ENCODE measurements at places on chromosomes 12 and 14.
A peak's percentile ranks its signal among the peaks of the same experiment; 100 is the strongest.

GRCh38 chr12:6553051-6553868, 2.6 kb downstream of the IFFO1 start:
- DNase-seq, result no peak

DNA sequence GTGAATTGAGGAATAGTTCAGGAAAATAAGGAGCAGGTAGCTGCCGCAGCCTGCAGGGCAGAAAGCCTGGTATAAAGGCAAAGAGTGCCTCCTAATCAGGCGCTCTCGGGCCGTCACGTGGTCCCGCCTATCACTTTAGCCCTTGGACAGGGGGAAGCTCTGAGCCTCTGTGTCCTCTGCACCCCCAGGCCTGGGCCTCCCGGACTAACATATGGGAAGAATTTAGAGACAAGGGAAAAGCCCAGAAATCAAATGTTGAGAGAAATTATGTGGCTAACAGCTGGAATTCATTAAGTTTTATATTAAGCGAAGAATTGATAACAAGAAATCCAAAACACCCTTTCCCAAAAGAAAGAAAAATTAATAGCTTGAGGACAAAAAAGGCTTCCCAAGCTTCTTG, 417.7 kb downstream of the ATP23 start:
- no peak for DNase-seq

- peak; percentile 28 for DNase-seq
These were observed 41.6 kb downstream of the LRRC74A start for GRCh38 chr14:76867516-76868453.

DNA sequence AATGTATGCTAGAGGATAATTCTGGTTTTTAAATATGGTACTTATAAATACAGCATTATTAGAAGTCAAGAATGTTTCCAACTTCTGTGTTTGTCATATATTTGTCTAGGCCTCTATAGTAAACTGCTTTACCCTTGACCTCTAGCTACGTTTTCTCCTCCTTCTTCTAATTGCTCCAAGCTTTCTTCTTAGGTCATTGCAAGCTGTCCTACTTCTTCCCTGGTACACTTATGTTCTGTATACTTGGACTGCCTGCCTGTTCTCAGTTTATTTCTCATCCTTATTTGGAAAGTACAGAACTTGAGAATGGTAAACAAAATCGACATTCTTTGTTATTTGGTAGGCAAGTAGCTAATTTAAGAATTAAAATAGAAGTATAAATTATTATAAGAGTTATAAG, 23.9 kb upstream of the ATP2B1 start:
- DNase-seq, result no peak

DNA sequence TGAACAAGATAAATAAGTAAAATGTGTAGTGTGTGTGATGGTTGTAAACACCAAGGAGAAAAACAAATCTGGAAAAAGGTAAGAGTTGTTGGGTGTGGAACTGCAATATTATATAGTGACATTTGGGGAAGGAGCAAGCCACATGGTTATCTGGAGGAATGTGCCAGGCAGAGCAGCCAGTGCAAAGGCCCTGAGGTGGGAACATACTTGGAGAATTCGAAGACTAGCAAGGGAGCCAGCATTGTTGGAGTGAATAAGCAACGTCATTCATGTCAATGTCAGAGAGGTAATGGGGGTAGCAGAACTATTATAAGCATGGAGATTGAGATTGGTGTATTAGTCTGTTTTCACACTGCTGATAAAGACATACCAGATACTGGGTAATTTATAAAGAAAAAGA, 241.5 kb upstream of the LHX5 start:
- DNase-seq, result no peak

GRCh38 chr14:62076825-62077605, 314.8 kb downstream of the SNAPC1 start:
- no peak for DNase-seq

DNA sequence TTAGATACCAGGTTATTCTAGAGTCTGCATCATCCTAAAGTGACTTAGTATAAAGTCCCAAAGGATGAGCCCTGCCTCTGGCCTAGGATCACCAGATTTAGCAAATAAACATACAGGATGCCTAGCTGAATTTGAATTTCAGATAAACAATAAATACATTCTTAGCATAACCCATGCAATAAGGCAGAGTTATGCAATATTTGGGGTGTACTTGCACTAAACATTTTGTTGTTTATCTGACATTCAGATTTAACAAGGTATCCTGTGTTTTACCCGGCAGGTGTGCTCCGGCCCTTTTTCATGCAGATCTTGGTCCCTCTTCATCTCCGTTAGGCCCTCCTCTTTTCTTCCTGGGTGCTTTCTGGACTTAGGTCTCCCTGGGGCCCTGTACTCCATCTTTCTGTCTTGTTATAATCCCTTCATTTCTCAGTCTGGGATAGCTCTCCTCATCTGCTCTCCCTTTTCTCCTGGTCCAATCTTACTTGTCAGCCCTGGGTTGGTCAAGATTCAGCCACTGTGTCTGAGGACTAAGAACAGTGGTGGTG, 18.1 kb upstream of the SMOC1 start:
- no peak for DNase-seq

GRCh38 chr12:1502831-1503230, 91.5 kb downstream of the FBXL14 start:
- DNase-seq, result no peak

DNA sequence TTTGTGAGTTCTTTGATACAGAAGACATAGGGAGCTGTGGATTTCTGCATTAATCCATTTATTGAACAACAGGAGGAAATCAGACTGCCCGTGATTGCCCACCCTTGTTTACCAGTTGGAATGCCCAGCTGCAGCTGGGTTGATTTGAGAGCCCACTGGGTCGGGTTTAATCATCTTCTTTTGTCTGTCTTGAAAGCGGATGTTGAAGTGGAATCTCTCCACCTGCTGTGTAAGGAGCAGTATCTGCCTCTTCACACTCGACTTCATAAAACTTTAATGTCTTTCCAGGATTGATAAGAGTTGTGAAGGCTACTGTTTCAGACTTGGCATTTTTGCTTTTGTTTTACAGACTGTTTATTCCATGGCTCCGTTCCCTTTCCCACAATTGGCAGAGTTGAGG, 39.9 kb downstream of the TBC1D30 start:
- DNase-seq, result no peak
